ENCODE measurements at places on chromosomes 16 and 17.

GRCh38 chr16:83134638-83135037 is 507.9 kb downstream of the CDH13 start:
- no peak for DNase-seq

GRCh38 chr16:55248058-55248457 is 75.9 kb upstream of the IRX6 start:
- no peak for DNase-seq

GRCh38 chr16:11560701-11561453 is 25.8 kb downstream of the LITAF start:
- no peak for DNase-seq

- DNase-seq = no peak
These were observed 11.9 kb upstream of the CD300E start for GRCh38 chr17:74635418-74635817.

Data from esophagus squamous epithelium (tissue), 5 donors.